ENCODE measurements at places on chromosomes 6 and 20.

DNA sequence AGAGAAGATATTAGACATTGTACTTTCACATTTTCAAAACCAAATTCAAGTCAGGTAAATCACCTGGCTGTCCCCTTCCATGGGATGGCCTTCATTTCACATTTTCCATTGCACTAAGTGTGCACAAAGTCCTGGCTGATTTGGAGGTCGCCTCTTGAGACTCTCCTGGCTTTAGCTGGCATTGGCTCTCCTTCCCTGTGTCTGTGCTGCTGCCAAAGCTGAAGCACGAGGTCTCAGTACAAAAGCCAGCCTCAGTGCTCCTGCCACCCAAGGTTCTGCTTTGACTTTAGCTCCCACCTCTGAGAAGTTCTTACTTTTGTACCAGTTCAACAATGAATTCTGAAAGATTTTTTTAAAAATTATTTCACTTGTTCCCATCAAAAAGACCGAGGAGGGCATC is 289.2 kb upstream of the CNR1 start:
- DNase-seq = no peak

DNA sequence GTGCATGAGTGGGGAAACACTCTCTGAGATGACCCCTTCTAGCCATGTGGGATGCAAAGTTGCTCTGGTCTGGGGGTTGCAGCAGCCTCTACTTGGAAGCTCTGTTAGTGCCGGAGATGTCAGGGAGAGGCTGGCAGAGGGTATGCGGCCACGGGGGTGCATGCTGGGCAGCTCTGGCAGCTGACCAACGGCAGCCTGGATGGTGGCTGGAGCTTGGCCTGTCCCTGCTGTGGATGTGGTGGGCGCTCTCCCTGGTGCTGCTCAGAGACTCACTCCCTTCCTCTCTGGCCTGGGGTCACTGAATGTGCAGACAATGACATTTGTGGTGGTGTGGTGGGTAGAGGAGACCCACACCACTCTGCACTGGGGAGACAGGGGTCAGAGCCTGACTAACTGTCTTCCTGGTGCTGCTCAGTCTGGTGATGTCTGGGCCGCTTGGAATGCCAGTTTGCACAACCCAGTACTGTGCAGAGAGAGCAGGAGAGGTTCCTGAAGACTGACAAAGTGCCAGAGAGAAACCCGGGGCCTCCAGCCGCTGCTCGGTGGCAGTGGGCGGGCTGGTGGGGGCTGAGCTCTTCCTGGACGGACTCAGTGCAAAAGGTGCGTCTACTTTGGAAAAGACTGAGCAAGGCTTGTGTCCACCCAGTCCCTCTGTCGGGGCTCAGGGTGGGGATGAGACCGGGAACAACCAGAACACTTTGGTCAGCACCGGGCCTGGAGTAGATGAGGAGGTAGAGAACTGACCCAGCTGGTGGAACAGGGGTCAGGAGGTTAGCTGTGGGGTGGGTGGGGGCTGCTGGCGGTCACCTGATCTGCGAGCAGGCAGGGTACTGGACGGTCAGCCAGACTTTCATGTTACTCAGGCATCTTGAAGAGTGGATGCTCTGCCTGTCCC is 2.7 kb downstream of the MYT1 start:
- no peak for DNase-seq

DNA sequence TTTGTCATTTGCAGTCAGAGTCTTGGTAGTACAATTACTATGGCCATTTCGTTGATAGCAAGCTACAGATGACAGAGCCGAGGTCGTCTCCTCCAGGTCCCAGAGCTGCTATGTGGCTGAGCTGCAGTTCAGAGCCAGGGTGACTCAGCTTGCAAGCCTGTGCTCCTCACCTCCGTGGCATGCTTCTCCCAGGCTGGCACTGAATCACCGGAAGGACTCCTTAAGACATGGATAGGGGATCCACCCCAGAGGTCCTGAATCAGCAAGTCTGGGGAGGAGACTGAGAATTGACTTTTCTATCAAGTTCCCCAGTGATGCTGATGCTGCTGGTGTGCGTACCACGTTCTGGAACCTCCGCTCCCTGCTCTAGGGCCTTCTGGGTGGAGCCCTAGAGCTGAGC is 291.2 kb downstream of the CDH26 start:
- DNase-seq = no peak

DNA sequence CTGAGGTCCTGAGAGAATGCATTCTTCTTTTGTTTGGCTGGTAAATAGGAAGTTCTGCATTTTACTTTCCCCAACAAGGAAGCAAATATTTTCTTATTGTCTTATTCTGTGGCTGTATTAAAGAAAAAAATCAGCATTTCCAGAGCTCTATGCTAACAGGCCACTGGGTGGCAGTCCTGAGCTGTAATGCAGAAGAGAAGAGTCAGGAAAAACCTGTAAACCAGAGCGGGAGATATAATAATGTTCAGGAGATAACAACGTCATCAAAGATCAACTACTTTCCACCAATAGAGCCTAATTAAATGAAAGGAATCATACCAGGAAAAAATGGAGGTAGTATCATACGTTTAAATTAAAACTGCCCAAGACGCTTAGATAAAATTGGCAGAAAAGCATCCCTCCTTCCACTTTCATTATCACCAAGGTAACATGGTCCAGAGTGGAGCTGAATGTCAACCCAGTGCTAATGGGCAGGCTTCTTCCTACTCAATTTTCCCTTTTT is 55.6 kb upstream of the CARMIL1 start:
- peak; percentile 5 for DNase-seq

Data from stimulated activated naive B cell treated with anti-CD40 and anti-IgM and Interleukin-4, amounts not matched to agents 10 μg/mL and 1 μg/mL and 100 μg/mL, for 72 hours (primary cell).